ENCODE measurements at places on chromosomes 4 and X. TPM values are rescaled to one million over a fixed set of nuclear protein-coding genes. Genes with fewer than 3 reads are reported as not detected.

The ENPEP gene
- total RNA-seq, result not detected

- peak; percentile 26 for DNase-seq
These were observed 68.4 kb downstream of the TAPT1 start for GRCh38 chr4:16157609-16158503.

DNA sequence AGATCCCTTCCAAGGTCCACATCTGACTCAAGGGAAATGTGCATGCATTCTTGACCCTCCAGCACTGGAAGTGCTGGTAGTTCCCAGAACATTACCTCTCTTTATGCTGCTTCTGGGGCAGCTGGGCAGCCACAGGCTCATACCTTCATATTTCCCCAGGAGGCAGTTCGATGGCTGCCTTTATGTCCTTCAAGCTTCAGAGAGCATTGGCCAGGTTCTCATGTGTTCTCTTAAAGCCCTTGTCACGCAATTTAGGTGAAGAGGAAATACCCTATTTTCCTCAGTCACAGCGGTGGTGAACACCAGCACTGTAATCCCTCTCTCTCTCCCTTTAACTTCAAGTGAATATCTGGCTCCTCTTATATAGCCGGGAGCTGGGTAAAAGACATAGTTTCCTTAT lies 134.3 kb downstream of the MID1IP1 start:
- DNase-seq, result no peak

- no peak for DNase-seq
These were observed 620.4 kb downstream of the KCNIP4 start for GRCh38 chr4:21327976-21328700.

DNA sequence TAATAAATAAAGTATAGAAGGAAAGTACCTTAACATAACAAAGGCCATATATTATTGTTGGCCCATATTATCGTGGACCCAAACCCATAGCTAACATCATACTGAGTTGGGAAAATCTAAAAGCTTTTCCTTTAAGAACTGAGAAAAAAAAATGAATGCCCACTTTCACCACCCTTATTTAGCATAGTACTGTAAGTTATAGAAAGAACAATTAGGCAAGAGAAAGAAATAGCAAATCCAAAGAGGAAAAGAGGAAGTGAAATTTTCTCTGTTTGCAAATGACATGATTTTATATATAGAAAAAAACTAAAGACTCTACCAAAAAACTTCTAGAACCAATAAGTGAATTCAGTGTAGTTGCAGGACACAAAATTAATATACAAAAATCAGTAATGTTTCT lies 1854.6 kb downstream of the PCDH7 start:
- DNase-seq, result no peak

DNA sequence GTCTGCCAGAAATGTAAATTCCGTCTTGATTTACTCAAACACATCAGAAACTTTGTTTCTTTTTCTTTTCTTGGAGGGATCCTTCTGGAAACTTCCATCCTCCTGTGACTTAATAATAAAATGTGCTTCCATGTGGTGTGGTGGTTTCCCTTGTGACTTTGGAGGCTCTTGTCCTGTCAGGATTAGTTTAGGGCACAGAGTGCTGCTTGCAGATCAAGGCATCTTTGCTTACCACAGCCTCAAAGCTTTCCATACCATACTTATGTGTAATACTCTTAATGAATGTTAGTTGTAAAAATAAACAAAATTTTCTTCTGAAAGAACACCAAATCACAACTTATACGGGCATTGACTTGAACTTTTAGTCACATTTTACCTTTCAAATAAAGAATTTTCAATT lies 27.4 kb downstream of the GBA3 start:
- no peak for DNase-seq

The NEUROG2 gene
- not detected for total RNA-seq

GRCh38 chr4:53744446-53745160 lies 153.3 kb upstream of the LNX1 start:
- DNase-seq, result peak; percentile 2

DNA sequence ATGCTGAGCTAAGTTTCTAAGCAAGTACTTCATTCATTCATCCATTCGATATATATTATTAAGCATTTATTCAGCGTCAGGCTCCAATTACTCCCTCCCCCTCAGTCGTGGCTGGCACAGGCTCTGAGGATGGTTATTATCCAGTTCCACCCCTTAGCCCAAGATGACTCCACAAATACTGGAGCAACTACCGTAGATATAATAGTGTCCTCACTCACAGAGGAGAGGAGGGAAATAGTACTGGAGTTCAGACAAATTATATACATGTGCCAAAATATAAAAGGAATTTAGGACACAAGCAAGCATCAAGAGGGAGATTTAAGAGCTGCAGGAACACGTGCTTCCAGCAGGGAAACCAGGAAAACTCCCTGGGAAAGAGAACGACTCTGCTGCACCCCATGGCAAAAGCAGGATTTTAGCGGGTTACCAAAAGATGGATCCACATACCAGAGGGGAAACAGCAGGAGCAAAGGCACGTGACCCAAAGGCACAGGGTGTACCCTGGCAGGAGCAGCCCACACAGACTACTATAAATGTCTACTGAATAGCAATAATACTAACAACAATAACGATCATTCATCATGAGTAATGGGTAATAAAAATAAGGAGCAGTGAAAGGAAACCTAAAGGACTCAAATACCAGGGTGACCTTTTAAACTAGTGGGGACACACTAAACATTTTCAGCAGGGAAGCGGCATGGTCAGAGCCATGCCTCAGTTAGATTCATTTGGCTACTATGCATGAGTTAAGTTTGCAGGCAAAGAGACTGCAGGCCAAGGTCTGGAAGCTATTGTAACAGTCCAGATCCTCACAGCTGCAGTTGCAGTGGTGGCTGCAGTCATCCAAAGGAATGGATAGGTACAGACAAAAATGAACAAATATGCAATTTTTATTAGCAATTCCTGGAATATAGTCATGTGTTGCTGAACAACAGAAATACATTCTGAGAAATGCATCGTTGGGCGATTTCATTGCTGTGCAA lies 153.7 kb downstream of the APBB2 start:
- DNase-seq, result no peak

The DNAAF6 gene
- total RNA-seq, result not detected

GRCh38 chrX:31271615-31272471 lies 200.0 kb upstream of the FTHL17 start:
- no peak for DNase-seq

DNA sequence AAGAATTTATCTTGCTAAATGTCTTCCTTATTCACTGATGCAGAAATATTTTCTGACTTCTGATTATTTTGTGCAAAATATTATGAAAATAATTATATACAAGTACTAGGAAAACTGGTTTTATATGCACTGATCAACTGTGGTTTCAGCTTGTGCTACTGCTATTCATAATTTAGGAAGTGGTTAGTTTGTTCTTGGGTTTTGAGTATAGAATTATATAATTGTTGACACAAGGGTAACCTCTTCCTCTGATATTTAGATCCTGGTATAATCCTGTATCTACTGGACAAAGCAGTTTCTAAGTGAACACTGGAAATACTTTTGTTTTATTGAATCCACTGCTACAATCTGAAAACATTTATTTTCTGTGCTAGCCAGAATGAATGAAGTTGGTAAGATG lies 182.8 kb downstream of the PDGFC start:
- DNase-seq, result no peak

- no peak for DNase-seq
These were observed 30.2 kb upstream of the SYTL5 start for GRCh38 chrX:37976153-37976552.

The ZAR1 gene
- total RNA-seq, result not detected

GRCh38 chrX:72554448-72555140 lies 18.0 kb downstream of the HDAC8 start:
- no peak for DNase-seq

GRCh38 chrX:19840899-19841648 lies 46.3 kb downstream of the SH3KBP1 start:
- peak; percentile 1 for DNase-seq

The TCEAL9 gene
- 65.4 TPM for total RNA-seq

GRCh38 chrX:155023907-155024833 lies 1.6 kb upstream of the F8 start:
- DNase-seq, result no peak

GRCh38 chr4:1613099-1613495 lies 71.0 kb downstream of the FAM53A start:
- DNase-seq, result no peak

The SPIN4 gene
- total RNA-seq, result 2.6 TPM

DNA sequence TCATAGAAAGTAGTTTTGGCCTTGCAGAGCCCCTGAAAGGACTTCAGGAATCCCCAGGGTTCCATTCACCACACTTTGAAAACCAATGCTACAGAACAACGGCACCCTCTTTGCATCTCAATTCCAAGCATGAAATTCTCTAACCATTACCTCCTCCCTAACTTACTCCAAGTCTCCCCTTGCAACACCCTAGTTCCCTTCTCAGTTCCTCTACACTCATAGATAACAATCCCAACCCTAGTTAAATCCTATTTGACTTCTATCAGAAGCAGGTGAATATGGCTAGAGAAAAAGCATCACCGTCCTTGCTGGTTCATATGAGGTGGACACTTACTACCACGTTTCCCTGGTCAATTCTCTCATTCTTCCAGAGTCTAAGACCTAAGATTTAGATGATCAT lies 2.4 kb downstream of the RCHY1 start:
- no peak for DNase-seq

DNA sequence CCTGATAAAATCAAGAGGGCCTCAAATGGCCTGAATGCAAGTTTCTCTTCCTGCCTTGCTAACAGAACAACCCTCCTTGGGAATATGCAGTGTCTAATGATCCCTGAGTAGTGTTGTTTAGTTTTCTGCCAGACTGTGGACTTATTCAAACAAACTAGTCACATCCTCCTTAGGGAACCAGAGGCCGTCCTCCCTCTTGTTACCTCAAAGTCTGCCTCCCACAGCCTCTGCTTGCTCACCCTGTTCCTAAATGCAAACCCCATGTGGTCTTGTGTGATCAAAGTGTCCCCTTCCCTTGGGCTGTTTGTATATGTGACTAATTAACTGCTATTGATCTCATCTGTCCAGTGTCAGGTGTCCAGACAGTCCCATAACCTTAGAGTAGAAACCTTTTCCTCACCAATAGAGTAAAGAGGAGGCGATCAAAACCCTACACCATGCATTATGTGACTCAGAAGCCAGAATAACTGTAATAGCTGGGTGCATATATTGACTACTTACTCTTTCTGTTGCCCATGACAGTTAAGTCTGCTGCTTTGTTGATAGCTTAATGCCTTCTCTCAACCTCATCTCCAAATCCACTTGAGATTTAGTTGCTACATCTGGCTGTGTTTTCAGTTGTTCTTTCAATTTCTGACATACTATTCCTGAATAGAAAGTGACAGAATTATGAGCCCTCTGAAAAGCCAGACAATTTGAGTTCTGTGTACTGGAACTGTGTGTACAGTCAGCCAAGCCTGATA lies 473.0 kb upstream of the NWD2 start:
- DNase-seq, result no peak

- DNase-seq, result no peak
These were observed 28.1 kb upstream of the LGI2 start for GRCh38 chr4:25058796-25059195.

DNA sequence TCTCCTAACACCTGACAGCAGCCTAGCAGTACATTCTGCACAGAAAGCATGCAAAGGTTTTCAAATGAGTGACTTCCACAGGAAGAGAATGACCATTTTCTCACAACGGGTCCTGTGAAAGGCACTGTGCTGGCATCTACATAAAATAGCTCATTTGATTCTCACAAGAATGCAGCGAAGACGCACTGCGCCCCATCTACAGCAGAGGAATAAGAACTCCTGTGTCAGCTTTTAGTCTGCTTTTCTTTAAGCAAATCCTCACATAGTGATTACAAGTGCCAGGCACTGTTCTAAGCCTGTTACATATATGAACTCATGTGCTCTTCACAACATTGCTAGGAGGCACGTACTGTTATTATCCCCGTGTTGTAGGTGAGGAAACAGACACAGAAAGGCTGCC lies 62.5 kb downstream of the AFAP1 start:
- DNase-seq, result no peak

GRCh38 chrX:125198546-125198945 lies 121.1 kb upstream of the TEX13C start:
- no peak for DNase-seq

- DNase-seq, result no peak
These were observed 14.5 kb downstream of the SLC25A5 start for GRCh38 chrX:119482481-119483480.

GRCh38 chrX:151985531-151985930 lies 11.1 kb upstream of the GABRE start:
- DNase-seq, result no peak

- no peak for DNase-seq
These were observed 564 bp downstream of the FAM149A start for GRCh38 chr4:186104890-186105646.

DNA sequence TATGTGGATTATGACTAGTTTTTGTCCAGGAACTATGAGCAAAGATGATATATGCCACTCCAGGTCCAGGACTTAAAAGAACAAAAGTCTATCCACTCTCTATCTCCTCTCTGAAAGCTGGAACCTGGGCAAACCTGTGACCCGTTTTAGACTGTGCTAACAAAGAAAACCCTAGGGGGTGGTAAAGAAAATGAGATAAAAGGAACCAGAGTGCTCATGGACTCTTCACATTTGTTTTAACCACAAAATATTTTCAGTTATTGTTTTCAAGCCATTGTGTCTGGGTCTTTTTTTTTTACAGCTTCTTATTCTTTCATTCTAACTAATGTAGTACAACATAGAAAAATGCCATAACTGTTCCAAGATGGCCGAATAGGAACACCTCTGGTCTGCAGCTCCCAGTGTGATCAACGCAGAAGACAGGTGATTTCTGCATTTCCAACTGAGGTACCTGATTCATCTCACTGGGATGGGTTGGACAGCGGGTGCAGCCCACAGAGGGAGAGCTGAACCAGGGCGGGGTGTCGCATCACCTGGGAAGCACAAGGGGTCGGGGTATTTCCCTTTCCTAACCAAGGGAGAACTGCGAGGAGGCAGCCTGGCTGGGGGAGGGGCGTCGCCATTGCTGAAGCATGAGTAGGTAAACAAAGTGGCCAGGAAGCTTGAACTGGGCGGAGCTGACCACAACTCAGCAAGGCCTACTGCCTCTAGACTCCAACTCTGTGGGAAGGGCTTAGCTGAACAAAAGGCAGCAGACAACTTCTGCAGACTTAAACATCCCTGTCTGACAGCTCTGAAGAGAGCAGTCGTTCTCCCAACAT lies 45.1 kb downstream of the CHM start:
- peak; percentile 83 for DNase-seq

DNA sequence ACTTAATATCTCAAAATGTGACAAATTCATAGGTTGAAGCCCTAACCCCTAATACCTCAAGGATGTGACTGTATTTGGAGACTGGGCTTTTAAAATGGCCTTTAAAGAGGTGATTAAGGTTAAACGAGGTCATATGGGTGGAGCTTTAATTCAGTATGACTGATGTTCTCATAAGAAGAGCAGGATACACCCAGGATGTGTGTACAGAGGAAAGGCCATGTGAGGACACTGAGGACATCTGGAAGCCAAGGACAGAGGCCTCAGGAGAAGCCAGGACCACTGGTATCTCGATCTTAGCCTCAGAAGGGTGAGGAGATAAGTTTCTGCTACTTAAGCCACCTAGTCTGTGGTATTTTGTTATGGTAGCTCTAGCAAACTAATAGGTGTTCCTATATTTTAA lies 49.0 kb upstream of the SHISA3 start:
- no peak for DNase-seq

GRCh38 chr4:51840781-51841180 lies 2.2 kb upstream of the DCUN1D4 start:
- DNase-seq, result no peak

The USP27X gene
- total RNA-seq, result 7.2 TPM

All from HepG2 (cell line).